ENCODE measurements at places on chromosomes 2 and 18.

GRCh38 chr2:171939743-171940071, 17.4 kb downstream of the HAT1 start:
- no peak for DNase-seq

GRCh38 chr2:157334797-157335196, 9.2 kb upstream of the ERMN start:
- DNase-seq = no peak

GRCh38 chr2:216620786-216621185, 12.4 kb upstream of the IGFBP2 start:
- DNase-seq = peak; percentile 35

GRCh38 chr2:43605851-43606250, 10.0 kb upstream of the THADA start:
- no peak for DNase-seq

GRCh38 chr2:118893100-118893499, 45.7 kb upstream of the EN1 start:
- no peak for DNase-seq

DNA sequence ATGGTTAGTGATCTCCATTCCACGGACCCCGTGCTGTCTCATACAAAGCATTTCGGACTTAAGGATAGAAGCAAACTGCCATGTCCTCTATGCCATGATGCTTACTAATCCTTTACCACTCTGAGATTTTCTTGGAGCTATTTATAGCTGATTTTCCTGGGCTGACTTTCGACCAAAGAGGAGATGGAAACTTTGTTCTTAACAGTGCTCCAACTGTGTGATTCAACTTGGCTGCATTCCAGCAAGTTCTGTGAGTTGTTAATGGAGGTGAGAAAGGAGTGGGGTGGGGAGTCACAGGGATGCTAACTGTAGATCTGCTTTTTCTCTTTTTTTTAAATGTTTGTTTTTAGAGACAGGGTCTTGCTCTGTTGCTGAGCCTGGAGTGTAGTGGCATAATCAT, 45.5 kb upstream of the MSH2 start:
- DNase-seq = peak; percentile 85

- no peak for DNase-seq
Observed at GRCh38 chr2:75528221-75528977, 32.3 kb downstream of the EVA1A start.

DNA sequence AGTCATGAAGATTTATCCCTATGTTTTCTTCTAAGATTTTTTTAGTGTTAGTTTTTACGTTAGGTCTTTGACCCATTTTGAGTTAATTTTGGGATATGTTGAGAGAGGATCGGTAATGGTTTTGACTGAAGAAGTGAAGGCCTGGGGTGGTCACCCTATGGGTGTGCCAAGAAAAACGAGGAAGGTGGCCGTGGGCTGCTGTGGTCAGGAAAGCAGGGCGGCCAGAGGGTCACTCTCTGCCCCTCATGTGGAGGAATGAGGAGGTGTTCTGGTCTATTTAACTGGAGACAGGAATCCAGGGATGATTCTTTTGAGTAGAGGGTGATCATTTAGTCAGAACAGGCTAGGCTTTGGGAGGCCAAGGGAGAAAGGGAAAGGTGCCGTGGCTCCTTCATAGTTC, 50.7 kb downstream of the MYO7B start:
- no peak for DNase-seq

DNA sequence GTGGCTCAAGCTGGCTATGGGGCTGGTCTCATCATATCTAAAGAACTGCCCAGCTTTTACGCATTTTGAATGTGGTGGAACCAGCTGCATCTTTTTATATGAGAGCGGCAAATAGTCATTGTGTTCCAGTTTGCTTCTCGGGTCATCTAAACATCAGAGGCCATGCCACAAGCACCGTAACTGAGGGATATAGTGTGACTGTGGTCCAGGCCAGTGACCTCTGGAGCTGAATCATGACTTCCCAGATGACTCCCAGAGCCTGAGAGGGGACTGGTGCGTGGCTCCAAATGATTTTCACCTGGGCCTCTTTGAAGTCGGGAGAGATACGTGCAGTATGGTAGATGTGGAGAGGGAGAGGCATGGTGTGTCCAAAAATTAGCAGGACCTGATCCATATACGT, 271.0 kb downstream of the NEDD4L start:
- no peak for DNase-seq

GRCh38 chr2:82320296-82320695, 2015.7 kb upstream of the LRRTM1 start:
- DNase-seq = no peak

DNA sequence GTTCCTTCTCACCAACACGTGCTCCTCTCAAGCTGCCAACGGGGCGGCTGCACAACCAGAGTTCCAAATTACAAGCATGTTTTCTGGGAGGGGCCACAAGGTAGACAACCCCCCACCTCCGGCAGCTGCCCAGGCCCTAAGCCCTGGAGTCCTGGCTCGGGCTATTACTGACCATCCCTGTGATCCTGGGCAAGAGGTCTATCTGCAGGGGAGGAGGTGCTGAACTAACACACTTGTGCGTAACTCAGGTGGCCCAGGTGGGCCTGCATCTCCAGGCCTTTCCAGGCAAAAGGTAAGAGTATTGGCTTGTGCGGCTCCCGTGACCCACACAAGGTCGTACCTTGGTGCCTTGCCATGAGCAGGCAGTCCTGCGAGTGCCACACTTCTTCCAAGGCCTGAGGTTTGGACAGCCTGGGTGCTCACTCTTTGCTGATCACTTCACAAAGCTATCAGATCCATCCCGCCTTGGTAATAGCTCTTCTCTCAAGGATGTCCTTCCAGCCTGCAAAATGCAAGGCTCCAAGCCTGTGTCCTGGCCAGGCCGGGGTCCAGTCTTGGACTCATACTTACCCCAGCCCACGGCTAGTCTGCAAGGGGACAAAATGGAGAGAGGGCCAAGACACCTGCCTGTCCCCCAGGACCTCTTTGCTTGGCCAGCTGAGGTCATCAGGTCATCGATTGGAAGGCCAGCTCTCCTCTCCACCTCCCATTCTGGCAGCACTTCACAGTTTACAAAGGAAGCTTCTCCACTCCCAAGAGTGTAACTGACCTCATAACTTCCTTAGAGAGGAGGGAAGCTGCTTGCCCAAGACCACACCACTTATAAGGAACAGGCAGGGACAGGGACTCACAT, 33.9 kb downstream of the ADRA2B start:
- no peak for DNase-seq

DNA sequence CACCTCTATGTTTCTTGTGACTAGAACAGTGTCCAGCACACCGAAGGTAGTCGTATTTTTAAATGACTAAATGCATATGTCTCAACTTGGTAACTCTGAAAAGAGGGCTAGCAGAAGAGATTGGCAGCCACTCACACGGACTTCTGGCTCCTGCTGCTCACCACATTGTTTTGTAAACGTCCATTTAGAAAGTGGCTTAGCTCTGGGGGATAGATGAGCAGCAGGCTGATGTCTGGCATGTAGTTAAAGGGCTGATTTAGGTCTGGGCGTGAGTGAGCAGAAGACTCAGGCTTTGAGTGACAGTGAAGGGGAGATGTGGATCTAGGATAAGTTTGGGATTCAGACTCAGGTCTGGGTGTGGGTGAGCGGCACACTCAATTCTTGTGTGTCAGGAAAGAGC, 372.9 kb upstream of the HS6ST1 start:
- DNase-seq = no peak

- no peak for DNase-seq
Observed at GRCh38 chr2:233440314-233440713, 86.0 kb downstream of the DGKD start.

DNA sequence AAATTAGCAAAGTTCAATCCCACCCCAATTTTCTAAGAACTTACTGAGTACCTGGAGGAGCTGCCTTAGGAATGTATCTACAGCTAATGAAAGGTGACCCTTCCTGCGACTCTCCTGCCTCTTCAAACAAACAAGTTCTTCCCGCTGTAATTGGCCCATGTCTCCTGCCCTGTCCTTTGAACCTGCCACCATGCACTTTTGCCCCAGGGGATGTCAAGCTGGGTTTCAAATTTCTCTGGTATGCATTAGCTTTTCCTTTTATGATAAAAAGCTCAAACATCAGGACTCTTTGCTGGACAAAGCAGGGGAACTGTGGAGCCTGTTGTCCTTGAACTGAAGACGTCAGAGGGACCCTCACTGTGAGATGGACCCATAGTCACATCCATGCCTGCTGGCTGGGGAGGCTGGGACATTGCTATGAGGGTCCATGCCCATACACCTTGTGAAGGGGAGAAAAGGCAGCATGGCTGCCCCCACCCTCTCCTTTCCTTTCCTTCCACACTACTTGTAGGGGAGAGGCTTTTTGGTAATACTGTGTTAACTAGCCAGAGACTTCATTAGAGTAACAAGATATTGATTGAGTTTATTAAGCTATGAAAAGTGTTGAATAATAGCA, 210.7 kb upstream of the COPS8 start:
- no peak for DNase-seq

DNA sequence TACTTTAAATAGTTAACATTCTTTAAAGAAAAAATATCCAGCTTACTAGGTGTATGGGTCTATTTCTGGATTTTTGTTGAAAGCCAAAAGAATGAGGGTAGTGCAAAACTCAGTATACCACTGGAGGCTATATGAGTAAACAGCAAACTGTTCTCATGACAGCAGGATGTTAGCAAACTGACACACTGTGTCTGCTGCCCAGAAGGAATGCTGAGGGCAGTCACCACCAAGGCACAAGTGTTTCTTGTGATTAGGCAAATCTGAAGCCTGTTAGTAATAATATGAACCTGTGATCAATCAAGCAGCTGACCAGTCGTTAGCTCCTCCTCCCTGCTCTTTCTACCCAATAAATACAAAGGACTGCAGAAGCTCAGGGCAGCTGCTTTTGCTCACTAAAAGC, 50.5 kb upstream of the SULT1C3 start:
- DNase-seq = no peak

DNA sequence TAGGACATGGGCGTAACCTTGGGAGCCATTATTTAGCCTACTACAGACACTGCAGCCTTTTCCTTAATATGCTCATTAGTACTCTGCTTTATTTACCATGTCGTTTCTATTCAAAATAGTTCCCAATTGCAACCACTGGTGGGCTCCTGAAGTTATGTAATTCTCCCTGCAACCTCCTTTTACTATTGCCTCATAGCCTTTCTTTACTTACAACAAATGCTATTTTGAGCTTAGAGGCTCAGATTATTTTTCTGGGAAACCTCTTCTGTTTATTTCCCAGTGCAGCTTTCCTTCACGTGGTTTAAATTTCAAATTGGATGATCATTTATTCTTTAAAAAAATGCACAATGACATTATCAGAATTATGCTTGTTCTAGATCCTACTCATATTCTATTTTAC, 492.3 kb upstream of the TMEFF2 start:
- DNase-seq = no peak

- no peak for DNase-seq
Observed at GRCh38 chr2:189874586-189875320, 90.5 kb downstream of the PMS1 start.

- DNase-seq = peak; percentile 52
Observed at GRCh38 chr18:9642799-9643462, 28.6 kb upstream of the PPP4R1 start.

DNA sequence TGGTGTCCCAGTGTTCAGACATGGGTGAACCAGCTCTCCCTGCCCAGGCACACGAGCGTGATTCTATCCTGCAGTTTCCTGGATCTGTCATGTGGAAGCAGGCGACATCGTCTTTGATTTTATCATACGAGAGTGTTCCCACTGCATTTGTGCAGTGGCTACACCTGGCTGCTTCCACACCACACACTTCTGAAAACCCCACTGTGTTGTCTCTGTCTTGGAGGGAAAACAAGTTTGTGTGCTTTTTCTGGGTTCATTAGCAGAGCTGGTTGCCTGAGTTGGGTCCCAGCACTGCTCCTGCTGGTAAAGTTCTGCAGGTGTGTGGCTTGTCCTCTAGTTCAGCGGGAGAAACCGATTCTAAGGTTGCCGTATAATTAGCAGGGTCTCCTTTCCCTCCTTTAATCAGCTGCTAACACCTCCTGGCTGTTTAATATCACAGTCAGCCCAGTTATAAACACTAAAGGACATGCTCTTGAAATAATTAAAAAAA, 58.5 kb upstream of the TWIST2 start:
- DNase-seq = peak; percentile 38

GRCh38 chr18:26017929-26018328, 72.5 kb downstream of the SS18 start:
- no peak for DNase-seq

GRCh38 chr18:44691148-44691925, 10.6 kb downstream of the SETBP1 start:
- no peak for DNase-seq

- DNase-seq = no peak
Observed at GRCh38 chr2:30613001-30613400, 166.0 kb downstream of the LCLAT1 start.

- no peak for DNase-seq
Observed at GRCh38 chr18:47244086-47244485, 7.4 kb downstream of the SKOR2 start.

DNA sequence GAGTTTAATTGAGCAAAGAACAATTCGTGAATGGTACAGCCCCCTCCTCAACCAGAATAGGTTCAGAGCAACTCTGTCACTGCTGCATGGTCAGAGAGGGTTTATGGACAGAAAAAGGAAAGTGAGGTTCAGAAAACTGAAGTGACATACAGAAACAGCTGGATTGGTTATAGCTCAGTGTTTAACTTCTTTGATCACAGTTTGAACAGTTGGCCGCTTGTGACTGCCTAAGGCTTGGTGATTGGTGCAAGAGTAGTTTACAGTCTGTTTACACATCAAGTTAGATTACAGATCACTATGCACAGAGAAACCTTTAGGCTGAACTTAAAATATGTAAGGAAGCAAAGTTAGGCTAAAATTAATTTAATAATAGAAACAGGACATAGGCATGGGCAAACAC, 459.2 kb downstream of the KCNJ3 start:
- no peak for DNase-seq

DNA sequence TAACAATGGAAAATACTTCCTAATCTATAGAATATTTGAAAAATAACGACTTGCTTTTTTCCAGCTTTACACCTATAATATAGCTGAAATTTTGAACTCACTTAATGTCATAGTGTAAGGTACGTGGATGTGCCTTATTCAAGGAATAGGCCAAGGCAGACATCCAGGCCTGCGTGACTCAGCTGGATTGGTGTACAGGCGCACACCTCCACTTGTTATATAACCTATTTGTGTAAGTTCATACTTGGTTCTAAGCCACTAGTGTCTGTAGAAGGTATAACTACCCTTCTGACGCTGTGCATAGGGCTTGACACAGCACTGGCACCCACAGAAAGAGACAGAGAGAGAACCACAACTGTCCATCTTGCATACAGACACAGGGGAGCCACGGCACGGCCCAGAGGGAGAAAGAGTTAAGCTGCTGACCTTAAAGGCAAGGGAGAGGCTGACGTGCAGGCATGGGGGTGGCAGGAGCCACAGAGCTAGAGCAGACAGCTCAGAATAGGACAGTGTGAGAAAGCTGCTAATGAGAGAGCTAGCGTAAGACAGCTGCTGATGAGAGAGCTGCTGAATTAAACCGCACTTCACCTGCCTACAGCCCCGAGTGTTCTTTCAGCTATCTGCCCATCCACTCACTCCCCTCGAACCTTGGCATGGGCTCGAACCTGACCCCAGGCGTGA, 16.1 kb downstream of the CCDC178 start:
- DNase-seq = no peak
